CD8-positive, alpha-beta memory T cell (primary cell): ENCODE measurements at places on chromosomes 3 and 15. TPM values are rescaled to one million over a fixed set of nuclear protein-coding genes. Genes with fewer than 3 reads are reported as not detected.

Gene ZIC1
- not detected for total RNA-seq

Gene FHIT
- 4.2 TPM for total RNA-seq

Gene PLA2G4E
- not detected for total RNA-seq

Gene SCG5
- total RNA-seq, result 0.28 TPM

Gene FAM227B
- total RNA-seq, result 4.9 TPM

DNA sequence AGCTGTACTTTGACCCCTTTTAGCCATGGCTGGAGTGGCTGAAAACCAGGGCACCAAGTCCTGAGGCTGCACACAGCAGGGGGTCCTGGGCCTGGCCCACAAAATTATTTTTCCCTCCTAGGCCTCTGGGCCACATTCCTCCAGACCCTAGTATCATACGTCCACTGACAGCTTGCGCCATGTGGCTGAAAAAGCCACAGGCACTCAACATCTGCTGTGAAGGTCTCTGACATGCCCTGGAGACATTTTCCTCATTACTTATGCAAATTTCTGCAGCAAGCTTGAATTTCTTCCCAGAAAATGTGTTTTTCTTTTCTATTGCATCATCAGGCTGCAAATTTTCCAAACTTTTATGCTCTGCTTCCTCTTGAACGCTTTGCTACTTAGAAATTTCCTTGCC lies 239.0 kb downstream of the SQOR start:
- DNase-seq, result no peak
- no peaks in the 10 kb centered on the region for H3K36me3 ChIP-seq
- no peak overlapping the region for H3K27ac ChIP-seq
- H3K4me1 ChIP-seq, result no peaks in the 10 kb centered on the region
- H3K4me3 ChIP-seq, result no peak overlapping the region
- H3K27me3 ChIP-seq, result no peaks in the 10 kb centered on the region

DNA sequence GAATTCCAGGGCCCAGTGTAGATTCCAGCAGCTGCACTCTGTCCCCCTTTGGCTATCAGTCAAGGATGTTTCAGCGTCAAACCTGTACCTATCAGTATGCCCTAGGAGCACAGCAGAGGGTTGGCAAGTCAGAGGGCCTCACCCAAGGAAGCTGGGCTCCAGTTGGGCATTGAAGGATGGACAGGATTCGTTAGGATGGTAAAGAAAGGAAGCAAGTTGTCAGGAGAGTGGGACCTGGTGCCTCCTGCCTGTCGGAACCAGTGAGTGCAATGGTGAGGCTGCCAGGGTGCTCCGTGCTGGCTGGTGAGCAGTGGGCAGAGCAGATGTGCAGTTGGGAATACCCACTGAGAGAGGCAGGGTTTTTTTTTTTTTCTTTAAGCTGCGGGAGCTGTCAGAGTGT lies 157.2 kb downstream of the CHDH start:
- no peaks in the 10 kb centered on the region for H3K36me3 ChIP-seq
- no peaks in the 10 kb centered on the region for H3K4me1 ChIP-seq
- no peak overlapping the region for H3K4me3 ChIP-seq

DNA sequence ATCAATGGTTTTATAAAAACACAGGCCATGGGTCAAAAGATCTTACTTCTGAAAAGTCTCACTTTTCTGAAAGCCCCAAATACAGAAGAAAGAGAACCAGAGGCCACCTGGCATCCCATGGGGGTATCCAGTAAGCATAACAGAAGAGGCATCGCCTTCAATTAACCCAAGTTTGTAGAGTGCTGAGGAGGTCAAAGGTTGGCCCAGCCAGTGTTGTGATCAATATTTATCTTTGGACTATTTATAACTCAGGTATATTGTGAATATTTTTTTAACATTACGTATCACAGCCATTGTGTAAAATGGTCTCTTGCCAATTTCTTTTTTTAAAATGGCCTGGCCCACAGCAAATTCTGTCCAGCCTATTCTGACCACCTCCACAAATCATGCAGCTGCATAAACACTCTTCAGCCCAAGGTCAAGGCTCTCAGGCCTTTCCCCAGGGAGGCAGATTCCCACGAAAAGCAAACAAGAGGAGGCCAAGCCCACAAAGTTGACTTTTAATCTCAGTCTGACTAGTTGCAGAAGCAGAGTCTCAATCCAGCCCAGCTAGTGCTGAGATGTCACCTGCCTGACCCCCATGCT lies 26.2 kb upstream of the SPTBN5 start:
- no peaks in the 10 kb centered on the region for H3K27me3 ChIP-seq
- H3K36me3 ChIP-seq, result peaks cover 13% of the 10 kb centered on the region
- H3K4me3 ChIP-seq, result no peak overlapping the region
- no peak for DNase-seq
- H3K4me1 ChIP-seq, result no peaks in the 10 kb centered on the region

DNA sequence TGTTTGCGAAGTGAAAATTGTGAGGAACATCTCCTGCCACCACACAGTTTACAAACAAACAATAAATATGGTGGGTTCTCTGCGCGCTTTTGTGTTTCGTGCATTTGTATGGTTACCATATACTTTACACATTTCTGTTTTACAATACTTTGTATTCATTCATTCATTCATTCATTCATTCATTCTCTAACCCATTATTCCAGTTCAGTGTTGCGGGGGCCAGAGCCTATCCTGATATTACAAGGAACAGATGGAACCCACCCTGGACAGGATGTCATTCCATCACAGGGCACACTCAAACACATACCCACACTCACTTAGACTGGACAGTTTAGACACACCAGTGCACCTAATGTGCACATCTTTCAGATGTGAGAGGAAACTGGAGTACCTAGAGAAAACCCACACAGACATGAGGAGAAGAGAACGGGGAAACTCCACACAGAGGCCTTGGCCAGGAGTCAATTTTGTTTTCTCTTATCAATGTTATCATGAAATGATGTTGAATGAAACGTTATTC lies 160.5 kb downstream of the FNDC3B start:
- no peaks in the 10 kb centered on the region for H3K4me1 ChIP-seq
- H3K36me3 ChIP-seq, result no peaks in the 10 kb centered on the region
- no peak for DNase-seq
- no peak overlapping the region for H3K4me3 ChIP-seq
- no peak overlapping the region for H3K27ac ChIP-seq
- H3K27me3 ChIP-seq, result no peaks in the 10 kb centered on the region

- H3K4me1 ChIP-seq, result no peaks in the 10 kb centered on the region
- H3K36me3 ChIP-seq, result no peaks in the 10 kb centered on the region
Observed at GRCh38 chr3:106711650-106712049, 665.6 kb upstream of the CCDC54 start.

GRCh38 chr3:27376109-27376772 lies 7.1 kb upstream of the NEK10 start:
- no peak overlapping the region for H3K27ac ChIP-seq
- H3K4me1 ChIP-seq, result no peaks in the 10 kb centered on the region
- H3K36me3 ChIP-seq, result peaks cover 8% of the 10 kb centered on the region
- no peak overlapping the region for H3K4me3 ChIP-seq
- no peak for DNase-seq

DNA sequence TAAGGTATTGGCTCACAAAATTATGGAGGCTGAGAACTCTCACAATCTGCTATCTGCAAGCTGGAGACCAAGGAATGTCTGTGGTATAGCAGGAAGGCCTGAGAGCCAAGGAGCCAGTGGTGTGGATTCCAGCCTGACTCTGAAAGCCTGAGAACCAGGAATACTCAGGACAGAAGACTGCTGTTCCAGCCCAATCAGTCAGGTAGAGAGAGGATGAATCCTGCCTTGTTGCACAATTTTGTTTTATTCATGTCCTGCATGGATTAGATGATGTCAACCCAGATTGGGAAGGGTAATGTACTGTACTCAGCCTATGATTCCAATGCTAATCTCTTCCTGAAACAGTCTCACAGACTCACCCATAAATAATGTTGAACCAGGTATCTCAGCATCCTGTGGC lies 312.4 kb upstream of the KCNMB2 start:
- no peak overlapping the region for H3K4me3 ChIP-seq
- peaks cover 4% of the 10 kb centered on the region for H3K27me3 ChIP-seq
- no peak overlapping the region for H3K27ac ChIP-seq
- no peak for DNase-seq

DNA sequence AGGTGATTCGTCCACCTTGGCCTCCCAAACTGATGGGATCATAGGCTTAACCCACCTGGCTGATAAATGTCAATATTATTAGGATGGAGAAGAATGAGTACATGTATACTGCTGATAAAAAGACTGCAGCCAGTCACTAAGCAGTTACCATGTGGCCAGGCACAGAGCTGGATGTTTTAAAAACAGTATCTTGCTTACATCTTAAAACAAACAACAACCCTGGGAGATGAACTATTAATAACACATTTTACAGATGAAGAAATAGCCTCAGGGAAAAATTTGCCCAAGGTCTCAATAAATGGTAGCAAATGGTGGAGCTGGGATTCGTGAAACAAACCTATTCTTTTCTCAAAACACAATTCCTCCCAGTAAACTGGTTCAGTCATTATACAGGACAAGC lies 18.1 kb downstream of the IL17RD start:
- no peak for DNase-seq
- no peaks in the 10 kb centered on the region for H3K36me3 ChIP-seq
- H3K4me1 ChIP-seq, result no peaks in the 10 kb centered on the region
- no peak overlapping the region for H3K27ac ChIP-seq
- H3K4me3 ChIP-seq, result no peak overlapping the region

- no peak for DNase-seq
- H3K27me3 ChIP-seq, result no peaks in the 10 kb centered on the region
- H3K4me3 ChIP-seq, result no peak overlapping the region
- no peak overlapping the region for H3K27ac ChIP-seq
- no peaks in the 10 kb centered on the region for H3K4me1 ChIP-seq
Observed at GRCh38 chr3:163809540-163809993, 1268.7 kb downstream of the SI start.

GRCh38 chr3:87191175-87191574 lies 35.9 kb upstream of the CHMP2B start:
- H3K36me3 ChIP-seq, result no peaks in the 10 kb centered on the region
- H3K4me3 ChIP-seq, result no peak overlapping the region
- DNase-seq, result no peak
- no peaks in the 10 kb centered on the region for H3K4me1 ChIP-seq
- no peaks in the 10 kb centered on the region for H3K27me3 ChIP-seq

DNA sequence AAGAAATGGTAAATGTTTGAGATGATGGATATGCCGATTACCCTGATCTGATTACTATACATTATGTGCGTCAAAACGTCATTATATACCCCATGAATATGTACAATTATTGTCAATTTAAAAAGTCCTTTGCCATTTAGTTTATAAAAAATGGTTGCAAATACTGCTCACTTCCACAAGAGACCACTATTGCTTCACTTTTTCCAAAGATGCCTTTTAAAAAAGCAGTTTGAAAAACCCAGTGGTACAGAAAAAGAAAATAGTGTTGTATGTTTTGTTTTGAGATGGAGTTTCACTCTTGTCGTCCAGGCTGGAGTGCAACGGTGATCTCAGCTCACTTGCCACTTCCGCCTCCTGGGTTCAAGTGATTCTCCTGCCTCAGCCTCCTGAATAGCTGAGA lies 39.3 kb downstream of the EDEM1 start:
- H3K4me1 ChIP-seq, result no peaks in the 10 kb centered on the region
- no peak overlapping the region for H3K27ac ChIP-seq
- no peaks in the 10 kb centered on the region for H3K36me3 ChIP-seq
- no peak for DNase-seq

DNA sequence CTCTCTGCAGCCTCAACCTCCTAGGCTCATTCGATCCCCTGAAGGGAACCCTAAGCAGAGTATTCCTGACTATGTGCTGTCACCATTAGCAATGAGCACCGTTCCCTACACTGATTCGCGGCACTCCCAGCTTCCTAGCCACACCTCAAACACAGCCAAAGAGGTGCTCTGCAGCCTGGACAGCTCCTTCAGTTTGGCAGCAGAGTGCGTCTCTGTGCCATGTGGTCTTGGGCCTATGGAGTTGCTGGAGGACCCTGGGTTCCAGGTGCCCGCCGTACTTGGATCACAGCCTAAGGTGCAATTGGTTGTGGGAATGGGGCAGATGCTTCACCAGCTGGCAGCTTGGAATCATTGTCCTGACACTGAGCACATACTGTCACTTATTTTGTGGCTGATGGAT lies 17.3 kb upstream of the IL12A start:
- no peaks in the 10 kb centered on the region for H3K4me1 ChIP-seq
- no peaks in the 10 kb centered on the region for H3K27me3 ChIP-seq
- no peak overlapping the region for H3K27ac ChIP-seq
- no peak overlapping the region for H3K4me3 ChIP-seq
- no peaks in the 10 kb centered on the region for H3K36me3 ChIP-seq

GRCh38 chr3:171460725-171461524 lies 720 bp upstream of the TNIK start:
- no peaks in the 10 kb centered on the region for H3K27me3 ChIP-seq
- peak overlapping the region; percentile 75 for H3K4me3 ChIP-seq
- H3K27ac ChIP-seq, result peak overlapping the region; percentile 74

GRCh38 chr3:184556582-184557347 lies 4.8 kb upstream of the EPHB3 start:
- H3K4me1 ChIP-seq, result peaks cover 77% of the 10 kb centered on the region
- DNase-seq, result no peak
- peaks cover 29% of the 10 kb centered on the region for H3K27me3 ChIP-seq
- H3K4me3 ChIP-seq, result no peak overlapping the region

DNA sequence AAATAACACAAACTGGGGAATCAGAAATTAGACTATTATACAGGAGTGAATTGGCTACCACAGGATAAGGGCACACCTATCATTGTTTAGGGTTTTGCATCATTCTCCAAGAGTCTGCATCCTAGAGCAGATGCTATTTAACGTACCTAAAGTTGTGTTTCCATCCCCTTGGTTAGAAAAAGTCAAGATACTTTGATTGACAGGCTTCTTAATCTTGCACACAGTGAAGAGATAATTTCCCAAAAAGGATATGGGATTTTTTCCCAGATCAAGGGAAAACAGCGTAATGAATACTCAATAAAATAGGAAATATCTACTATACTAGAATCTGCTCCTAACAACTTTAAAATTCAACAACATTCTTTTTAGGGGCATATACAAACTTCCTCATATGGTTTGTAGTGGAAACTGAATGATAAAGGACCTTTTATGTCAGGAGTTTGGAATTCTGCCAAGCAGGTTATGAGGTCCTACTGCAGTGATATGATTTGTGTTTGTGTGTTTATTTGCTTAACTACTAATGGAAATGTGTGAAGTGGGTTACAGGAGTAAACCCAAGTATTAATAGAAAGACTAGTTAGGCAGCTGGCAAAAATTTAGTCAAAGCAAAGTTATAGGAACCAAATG lies 124.1 kb upstream of the MME start:
- no peak for DNase-seq
- H3K4me1 ChIP-seq, result no peaks in the 10 kb centered on the region
- H3K36me3 ChIP-seq, result no peaks in the 10 kb centered on the region
- H3K4me3 ChIP-seq, result no peak overlapping the region

DNA sequence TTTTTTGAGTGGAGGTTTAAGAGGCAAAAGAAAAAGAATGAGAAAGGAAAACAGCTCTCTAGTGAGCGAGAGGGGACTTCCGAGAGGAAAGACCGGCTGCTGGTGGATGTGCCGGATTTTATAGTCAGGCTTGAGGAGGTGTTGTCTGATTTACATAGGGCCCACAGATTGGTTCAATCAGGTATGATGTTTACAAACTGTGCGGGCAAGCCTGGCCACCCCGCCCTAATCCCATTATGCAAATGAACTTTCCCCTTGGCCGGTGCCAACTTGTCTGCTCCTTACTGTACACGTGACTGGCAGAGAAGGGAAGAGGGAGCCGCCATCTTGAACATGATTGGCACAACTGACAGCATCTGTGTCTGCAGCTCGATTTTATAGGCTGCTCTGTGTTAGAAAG lies 44.7 kb downstream of the FAM43A start:
- H3K27ac ChIP-seq, result no peak overlapping the region
- H3K36me3 ChIP-seq, result no peaks in the 10 kb centered on the region
- no peaks in the 10 kb centered on the region for H3K4me1 ChIP-seq
- no peaks in the 10 kb centered on the region for H3K27me3 ChIP-seq
- H3K4me3 ChIP-seq, result no peak overlapping the region
- DNase-seq, result no peak

- peak; percentile 16 for DNase-seq
- no peaks in the 10 kb centered on the region for H3K27me3 ChIP-seq
- no peaks in the 10 kb centered on the region for H3K36me3 ChIP-seq
- no peaks in the 10 kb centered on the region for H3K4me1 ChIP-seq
Observed at GRCh38 chr3:43638594-43639447, 17.0 kb upstream of the ANO10 start.
